ENCODE measurements at places on chromosomes 12 and 14.

DNA sequence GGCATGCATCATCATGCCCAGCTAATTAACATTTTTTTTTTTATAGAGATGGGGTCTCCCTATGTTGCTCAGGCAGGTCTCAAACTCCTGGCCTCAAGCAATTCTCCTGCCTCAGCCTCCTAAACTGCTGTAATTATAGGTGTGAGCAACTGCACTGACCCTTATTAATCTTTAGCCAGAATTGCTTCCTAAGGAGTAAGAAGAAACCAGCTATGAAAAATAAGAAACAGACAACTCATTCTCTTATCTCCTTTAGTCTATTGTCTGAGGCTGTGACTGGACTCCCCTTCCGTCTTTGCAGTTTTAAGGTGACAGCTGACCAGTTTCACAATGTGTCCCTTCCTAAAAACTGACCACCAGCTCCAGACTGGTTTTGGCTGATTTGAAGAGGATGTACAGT, 52.4 kb downstream of the EMP1 start:
- DNase-seq: no peak

- no peak for DNase-seq
Measured at GRCh38 chr14:50087341-50088116, 28.8 kb downstream of the VCPKMT start.

GRCh38 chr12:25404955-25405354, 148.1 kb downstream of the LMNTD1 start:
- no peak for DNase-seq

GRCh38 chr12:23350808-23351207, 598.7 kb downstream of the SOX5 start:
- DNase-seq: no peak

- no peak for DNase-seq
Measured at GRCh38 chr12:103986829-103987228, 21.2 kb downstream of the TDG start.

DNA sequence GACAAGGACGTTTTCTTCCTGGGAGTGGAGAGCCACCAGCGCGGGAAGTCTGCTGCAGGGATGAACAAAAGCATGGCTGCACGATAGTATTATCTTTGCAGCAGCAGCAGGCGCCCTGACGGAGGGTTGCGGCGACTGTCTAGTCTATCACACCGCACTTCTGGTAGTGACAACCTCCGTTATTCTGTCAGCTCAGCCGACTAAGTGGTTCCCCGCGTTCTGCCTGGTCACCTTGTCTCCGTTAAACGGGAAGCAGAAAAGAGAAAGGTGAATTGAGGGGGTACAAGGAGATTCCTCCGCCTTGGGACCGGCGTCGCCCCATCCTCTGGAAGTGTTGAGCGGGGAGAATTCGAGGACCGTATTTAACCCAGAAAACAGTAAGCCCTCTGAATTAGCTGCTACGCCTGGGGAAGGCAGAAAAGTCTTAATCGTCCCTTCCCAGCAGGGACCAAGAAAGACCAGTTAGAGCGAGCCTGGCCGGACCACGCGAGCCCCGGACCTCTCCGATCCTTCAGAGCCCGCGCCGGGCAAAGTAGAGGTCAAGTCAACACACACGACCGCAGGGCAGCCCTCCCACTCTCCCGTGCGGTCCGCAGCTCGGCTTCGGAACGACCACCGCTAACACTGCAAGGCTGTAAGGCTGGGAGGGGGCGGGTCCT, 536 bp upstream of the DAAM1 start:
- DNase-seq: no peak

GRCh38 chr14:92368001-92368400, 45.0 kb downstream of the SLC24A4 start:
- DNase-seq: no peak

- DNase-seq: no peak
Measured at GRCh38 chr14:103232831-103233319, 101.2 kb upstream of the EIF5 start.

DNA sequence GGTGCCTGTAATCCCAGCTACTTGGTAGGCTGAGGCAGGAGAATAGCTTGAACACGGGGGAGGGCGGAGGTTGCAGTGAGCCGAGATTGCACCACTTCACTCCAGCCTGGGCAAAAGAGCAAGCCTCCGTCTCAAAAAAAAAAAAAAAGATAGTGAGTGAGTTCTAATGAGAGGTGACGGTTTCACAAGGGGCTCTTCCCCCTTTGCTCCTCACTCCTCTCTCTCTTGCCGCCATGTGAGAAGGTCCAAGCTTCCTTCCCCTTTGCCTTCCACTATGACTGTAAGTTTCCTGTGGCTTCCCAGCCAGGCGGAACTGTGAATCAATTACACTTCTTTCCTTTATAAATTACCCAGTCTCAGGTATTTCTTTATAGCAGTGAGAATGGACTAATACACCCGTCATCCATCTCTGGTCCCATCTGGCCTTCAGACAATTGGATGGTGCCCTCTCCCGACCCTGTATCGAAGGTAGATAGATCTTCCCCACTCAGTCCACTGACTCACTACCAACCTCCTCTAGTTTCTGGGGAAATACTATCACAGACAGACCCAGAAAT, 27.0 kb upstream of the RCOR1 start:
- no peak for DNase-seq

GRCh38 chr12:47730341-47730744, 5.1 kb upstream of the ENDOU start:
- DNase-seq: no peak

GRCh38 chr14:69553252-69553651, 21.4 kb downstream of the CCDC177 start:
- no peak for DNase-seq

DNA sequence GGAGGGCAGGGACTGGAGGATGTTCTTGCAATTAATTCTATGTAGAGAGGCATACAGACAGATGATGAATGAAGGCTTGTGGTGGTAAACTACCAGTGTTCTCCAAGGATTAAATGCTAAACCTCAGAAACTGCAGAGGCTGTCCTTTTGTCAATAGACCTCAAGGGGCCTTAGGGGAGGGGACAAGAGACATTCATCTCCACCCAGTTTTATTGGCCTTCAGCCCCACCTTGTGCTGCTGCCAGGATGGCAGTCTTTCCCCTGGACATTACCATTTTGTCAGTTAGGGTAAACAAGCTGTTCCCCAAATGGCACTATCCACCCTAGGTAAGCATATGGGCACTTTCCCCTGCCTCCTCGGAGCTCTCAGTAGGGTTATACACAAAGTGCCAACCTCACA, 4.9 kb upstream of the SMAGP start:
- DNase-seq: no peak

DNA sequence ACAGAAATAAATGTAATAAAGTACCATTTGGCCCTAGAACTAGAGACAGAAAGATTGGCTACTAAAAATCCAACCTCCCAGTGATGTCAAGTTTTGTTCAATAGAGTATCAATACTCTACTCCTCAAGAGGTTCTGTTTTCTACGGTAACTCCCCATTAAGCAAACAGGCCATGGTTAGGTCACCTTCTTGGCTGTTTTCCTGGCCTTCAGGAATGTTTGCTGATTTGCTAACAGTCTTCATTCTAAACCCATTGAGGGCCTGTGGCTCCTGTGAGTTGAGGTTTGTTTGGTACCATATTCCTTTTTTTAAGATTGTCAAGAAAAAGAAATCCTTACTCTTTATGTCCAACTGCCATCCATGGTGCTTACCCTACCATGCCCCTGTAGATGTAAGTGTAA, 1022.0 kb upstream of the TMEM132C start:
- no peak for DNase-seq

DNA sequence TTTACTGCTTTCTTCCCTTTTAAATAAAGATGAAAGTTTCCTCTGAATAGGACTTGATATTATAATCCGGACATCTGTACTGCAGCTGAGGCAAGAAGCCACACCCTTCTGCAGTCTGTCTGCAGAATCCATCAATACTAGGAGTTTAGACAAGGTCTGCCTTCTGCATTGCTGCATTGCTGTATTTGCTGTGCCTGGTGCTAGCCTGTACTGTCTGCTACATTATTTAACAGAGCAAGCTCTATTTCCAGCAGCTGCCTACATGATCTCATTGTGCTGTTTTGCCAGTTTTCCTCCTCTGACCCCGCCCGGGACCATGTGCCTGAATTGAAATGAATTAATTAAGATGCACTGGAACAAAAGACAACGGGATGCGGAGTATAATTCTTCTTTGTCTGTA, 1.7 kb downstream of the TUBA1A start:
- DNase-seq: peak; percentile 89

- no peak for DNase-seq
Measured at GRCh38 chr12:82754856-82755255, 68.2 kb downstream of the TMTC2 start.

- DNase-seq: no peak
Measured at GRCh38 chr12:23431006-23431405, 518.5 kb downstream of the SOX5 start.
